NCI-H510A treated with DMSO at 0.1 percent for 48 hours (cell line): ENCODE measurements at places on chromosomes 6 and 20.

GRCh38 chr20:47740862-47741184 lies 44.5 kb downstream of the SULF2 start:
- DNase-seq: no peak

GRCh38 chr20:2179233-2179580 lies 77.6 kb downstream of the STK35 start:
- DNase-seq: no peak

GRCh38 chr6:50902260-50902659 lies 83.6 kb downstream of the TFAP2B start:
- no peak for DNase-seq

DNA sequence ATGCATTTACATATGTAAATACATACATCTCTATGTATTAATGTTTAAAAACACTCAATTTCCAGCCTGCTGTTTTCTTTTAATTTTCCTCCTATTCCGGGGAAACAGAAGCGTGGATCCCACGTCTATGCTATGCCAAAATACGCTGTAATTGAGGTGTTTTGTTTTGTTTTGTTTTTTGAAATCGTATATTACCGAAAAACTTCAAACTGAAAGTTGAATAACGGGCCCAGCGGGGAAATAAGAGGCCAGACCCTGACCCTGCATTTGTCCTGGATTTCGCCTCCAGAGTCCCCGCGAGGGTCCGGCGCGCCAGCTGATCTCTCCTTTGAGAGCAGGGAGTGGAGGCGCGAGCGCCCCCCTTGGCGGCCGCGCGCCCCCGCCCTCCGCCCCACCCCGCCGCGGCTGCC lies 355 bp upstream of the BMP2 start:
- peak; percentile 24 for DNase-seq

DNA sequence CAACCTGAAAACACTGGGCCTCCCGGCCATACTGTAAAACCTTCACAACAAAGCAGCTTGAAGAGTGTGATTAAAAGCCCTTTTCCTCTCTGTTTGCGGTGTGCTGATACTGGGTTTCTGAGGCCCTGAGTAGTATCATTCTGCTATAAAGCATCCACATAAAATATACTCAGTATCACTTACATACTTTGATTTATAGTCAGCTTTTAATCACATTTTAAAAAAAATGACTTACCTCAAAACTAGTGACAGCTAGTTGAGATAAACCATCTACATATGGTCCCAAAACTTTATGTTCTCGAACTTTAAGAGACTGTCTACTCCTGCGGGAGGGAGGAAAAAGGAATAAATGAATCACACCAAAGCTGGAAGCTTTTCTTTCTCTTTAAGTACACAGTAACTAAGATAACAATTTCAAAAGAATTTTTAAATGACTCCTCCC lies 135.7 kb downstream of the KIF13A start:
- no peak for DNase-seq

- no peak for DNase-seq
Observed at GRCh38 chr20:54108326-54108642, 37.9 kb upstream of the BCAS1 start.

GRCh38 chr20:60497298-60498035 lies 539.2 kb downstream of the CDH26 start:
- DNase-seq: no peak

DNA sequence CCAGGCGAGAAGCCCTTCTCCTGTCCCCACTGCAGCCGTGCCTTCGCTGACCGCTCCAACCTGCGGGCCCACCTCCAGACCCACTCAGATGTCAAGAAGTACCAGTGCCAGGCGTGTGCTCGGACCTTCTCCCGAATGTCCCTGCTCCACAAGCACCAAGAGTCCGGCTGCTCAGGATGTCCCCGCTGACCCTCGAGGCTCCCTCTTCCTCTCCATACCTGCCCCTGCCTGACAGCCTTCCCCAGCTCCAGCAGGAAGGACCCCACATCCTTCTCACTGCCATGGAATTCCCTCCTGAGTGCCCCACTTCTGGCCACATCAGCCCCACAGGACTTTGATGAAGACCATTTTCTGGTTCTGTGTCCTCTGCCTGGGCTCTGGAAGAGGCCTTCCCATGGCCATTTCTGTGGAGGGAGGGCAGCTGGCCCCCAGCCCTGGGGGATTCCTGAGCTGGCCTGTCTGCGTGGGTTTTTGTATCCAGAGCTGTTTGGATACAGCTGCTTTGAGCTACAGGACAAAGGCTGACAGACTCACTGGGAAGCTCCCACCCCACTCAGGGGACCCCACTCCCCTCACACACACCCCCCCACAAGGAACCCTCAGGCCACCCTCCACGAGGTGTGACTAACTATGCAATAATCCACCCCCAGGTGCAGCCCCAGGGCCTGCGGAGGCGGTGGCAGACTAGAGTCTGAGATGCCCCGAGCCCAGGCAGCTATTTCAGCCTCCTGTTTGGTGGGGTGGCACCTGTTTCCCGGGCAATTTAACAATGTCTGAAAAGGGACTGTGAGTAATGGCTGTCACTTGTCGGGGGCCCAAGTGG lies 5.3 kb downstream of the SNAI1 start:
- DNase-seq: no peak

GRCh38 chr6:87798393-87799278 lies 96.6 kb upstream of the AKIRIN2 start:
- DNase-seq: no peak

GRCh38 chr6:20853828-20854227 lies 319.6 kb downstream of the CDKAL1 start:
- DNase-seq: no peak

GRCh38 chr20:40189621-40190020 lies 499.4 kb downstream of the MAFB start:
- DNase-seq: no peak

DNA sequence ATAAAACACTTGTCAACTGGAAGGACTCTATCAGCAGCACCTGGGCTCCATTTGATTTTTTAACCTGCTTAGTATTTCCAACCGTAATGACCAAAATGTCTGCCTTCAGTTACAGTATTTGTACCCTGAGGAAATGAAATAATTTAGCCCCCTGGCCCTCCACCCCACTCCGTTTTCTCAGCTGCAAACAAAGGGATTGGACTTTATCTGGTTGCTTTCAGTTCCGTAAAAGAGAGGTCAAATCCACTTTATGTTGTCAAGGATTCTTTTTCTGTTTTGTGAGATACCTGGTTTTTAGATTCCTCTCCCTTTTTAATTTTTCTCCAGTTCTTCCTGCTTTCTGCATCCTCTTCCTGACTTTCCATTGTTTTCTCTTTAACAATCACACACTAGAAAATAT lies 64.4 kb upstream of the BMP2 start:
- DNase-seq: no peak

DNA sequence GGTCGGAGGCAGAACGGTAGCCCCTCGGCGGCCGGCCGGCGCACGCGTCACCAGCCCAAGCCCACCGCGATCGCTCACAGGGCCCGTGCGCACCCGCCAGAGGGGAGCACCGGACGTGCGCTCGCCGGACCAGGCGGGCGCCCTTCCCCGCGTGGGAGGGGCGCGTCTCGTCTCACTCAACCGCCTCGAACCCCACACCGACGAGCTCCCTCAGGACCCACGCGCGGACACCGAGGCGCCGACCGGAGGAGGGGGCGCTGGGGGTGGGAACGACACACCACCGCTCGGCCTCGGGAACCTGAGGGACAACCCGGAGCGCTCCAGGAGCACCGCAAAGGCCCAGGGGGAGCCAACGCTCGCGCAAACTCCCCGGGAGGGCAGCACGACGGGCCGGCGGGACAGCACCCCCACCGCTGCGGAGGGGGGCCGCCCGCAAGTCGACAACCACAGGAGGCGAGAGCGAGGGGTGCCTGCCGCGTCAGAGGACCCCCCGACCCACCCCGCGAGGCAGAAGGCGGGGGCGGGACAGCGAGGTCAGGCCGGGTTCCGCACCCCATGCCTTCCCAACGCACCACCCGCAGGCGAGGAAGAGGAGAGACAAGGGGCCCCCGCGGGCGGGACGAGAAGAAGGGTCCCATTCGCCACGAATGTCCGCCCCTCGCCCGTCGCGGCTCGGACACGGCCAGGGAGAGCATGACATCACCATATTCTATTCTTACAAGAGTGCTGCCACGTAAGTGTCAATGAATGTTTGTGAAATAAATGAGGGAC lies 512.7 kb upstream of the ZNF337 start:
- DNase-seq: no peak

DNA sequence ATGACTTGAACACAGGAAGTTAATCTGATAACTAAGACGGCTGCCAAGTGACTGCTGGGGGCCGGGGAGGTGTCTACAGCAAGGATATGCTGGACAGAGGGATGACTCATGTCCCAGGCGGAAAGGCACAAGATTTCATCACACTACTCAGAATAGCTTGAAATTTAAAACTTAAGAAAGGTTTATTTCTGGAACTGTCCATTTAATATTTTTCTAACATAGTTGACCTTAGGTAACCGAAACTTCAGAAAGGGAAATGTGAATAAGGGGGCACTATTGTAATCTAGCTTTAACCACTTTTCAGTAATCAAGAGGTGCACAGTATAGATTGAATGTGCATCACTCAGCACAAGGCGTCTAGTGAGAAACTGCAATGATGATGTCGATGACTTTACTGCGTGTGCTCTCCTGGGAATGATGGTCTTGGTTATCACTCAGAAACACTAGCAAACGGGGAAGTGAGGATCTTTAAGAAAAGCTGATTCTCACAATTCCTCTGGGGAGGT lies 171.5 kb downstream of the QKI start:
- no peak for DNase-seq

GRCh38 chr6:54586251-54586650 lies 260.3 kb upstream of the FAM83B start:
- no peak for DNase-seq

GRCh38 chr20:38293491-38294065 lies 10.4 kb upstream of the BPI start:
- no peak for DNase-seq

DNA sequence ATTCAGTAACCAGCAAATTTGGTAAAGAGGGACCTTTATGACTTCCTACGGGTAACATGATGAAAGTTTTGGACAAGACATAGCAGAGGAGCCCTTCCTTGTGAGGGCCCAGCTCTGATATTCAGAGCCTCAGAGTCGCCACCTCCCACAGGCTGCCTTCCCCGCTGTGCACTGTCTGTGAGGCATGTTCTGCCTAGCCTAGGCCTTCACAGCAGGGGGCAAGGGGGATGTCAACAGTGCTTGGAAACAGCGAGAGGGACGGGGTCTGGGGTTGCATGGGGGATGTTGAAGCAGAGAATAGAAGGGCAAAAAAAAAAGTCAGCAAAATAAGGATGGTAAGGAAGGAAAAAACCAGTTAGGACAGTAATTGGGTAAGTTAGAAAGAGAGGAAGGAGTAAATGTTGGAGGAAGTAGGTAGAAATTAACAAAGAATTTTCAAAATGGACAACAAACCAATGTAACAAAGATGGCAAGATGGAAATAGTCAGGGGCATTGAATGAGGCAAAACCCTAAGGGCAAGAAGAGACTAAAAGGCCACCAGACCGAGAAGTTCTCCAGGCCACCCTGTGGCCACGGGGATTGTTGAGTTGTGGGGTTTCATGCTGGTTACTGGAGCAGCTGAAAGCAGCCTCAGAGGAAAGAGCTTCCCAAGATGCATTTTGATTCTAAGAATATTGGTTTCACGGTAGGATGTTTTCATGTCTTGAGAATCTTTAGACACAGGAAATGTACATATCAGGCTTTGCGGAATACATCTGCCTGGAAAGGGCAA lies 139.8 kb downstream of the LY86 start:
- DNase-seq: no peak
